ENCODE measurements at places on chromosomes 5 and 9.

- no peak for DNase-seq
These were observed 6.4 kb downstream of the LCN12 start for GRCh38 chr9:136958473-136958872.

DNA sequence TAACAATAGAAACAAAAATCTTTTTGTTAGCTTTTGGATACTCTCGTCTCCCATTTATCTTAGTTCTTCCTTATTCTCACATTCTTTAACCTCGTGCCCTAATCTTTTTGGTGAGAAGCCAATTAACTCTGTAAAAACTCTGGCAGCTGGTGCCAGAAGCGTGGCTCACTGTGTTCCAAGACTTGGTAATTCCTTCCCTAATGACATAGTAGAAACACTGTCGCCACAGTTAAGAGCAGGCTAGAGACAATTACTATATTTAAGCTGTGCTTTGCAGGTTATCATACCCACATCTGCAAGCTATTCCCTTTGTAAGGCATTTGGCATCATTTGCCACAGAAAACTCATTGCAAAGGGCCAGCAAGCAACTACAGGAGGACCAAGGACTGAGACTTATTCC is 160.9 kb upstream of the PIK3R1 start:
- DNase-seq = no peak

DNA sequence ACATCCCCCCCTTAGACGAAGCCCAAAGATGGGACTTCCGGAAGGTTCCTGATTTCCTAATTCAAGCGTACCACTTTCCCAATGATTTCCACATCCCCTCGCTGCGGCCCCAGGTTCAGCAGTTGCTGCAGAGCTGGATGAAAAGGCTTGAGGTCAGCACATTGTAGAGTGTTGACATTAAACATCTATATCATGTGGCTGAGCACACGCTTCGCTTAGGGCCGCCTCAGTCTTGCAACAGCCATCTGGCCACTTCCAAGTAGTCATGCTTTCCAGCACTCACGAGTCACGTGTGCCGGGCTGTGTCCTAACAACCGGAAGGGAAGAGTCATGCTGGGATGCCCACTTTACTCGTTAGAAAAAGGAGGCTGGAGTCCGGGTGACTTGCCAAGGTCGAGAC is 340.6 kb upstream of the IRX4 start:
- DNase-seq = no peak

- DNase-seq = no peak
These were observed 34.2 kb downstream of the AOPEP start for GRCh38 chr9:94760660-94761059.

DNA sequence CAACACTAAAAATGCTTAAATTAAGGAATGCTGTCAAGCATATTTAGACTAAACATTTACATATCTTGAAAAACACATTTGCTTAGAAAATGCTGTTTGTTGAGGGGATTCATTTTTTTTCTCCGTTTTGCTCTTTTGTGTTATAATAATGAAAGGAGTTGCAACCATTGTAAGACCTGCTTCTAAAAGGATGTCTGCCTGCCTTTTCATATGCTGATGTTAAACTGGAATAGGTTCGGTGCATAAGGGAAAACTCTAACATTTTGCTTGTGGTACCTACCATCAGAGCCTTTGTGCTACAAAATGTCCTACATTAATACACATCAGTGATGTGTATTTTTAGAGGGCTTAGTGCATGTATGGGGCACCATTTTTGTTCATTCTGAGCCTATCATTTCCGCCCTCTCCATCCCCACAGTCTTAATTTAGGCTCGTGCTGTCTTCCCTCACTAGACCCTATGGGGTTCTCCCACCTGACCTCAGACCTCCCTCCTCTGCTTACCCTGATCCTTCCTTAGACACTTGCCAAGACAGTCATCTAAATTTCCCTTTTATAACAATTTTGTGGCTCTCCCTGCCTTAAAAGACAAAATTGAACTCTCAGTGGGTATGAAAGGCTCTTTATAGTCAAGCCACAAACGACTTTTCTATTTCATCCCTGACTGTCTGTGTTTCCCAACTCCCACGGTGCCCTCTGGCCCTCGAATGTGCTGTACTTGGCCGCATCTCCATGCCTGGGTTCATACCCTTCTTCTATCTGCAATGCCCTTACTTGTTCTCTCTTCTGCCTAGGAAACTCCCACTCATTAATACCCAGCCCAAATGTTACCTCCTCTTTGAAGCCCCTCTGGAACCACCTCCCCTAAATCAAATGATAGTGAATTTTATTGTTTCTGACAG is 61.2 kb downstream of the CMYA5 start:
- DNase-seq = no peak

- no peak for DNase-seq
These were observed 41.7 kb upstream of the CLK4 start for GRCh38 chr5:178668579-178668978.

DNA sequence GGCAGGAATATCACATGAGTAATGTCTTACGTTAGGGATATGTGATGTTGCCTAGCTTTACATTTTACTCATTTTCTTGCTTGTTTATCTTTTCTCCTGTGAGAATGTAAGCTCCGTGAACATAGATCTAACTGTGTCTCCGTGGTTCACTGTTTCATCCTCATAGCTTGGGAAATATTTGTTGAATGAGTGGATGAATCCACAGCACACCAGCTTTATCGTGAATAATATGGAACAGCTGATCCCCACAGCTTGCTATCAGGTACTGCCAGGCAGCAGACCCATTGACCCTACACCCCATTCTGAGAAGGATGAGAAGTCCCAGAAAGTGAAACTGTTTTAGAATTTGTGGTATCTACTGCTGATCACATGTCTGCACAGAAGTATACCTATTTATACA is 106.8 kb upstream of the FBN2 start:
- DNase-seq = no peak

DNA sequence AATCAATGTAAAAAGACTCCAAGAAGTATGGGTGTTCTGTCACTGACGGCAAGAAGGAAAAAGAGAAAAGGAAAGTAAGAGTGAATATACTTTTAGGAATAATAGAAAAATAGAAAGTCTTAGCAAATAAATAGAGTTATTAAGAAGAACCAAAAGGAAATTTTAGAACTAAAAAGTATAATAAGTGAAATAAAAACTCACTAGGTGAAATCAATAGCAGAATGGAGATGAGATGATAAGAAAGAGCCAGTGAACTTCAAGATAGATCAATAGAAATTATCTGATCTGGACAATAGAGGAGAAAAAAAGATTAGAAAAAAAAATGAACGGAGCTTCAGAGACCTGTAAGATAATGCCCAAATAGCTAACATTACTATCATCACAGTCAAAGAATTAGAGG is 31.6 kb upstream of the ANXA6 start:
- no peak for DNase-seq

GRCh38 chr9:128615571-128615970 is 41.1 kb downstream of the DYNC2I2 start:
- no peak for DNase-seq

DNA sequence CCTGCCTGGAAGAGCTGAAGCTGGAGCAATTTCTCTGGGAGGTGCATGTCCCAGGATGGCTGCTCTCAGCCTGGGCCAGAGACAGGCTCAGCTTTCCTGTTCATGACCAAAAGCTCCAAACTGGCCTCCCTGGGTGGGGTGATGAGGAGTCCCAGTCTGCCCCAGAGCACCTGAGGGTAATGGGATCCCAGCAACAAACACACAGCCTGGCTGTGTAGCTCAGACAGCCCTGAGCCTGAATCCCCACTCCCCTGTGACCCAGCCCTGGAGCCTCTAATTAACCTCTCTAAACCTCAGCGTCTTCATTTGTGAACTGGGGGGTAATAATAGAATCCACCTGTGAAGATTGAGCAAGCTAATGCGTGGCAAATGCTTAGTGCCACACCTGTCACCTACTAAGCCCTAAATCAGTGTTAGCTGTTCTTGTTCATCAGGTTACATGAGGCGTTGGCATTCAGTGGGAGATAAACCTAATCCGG is 67.5 kb downstream of the HSPA4 start:
- DNase-seq = no peak

GRCh38 chr5:109100971-109101370 is 308.8 kb downstream of the PJA2 start:
- DNase-seq = no peak

DNA sequence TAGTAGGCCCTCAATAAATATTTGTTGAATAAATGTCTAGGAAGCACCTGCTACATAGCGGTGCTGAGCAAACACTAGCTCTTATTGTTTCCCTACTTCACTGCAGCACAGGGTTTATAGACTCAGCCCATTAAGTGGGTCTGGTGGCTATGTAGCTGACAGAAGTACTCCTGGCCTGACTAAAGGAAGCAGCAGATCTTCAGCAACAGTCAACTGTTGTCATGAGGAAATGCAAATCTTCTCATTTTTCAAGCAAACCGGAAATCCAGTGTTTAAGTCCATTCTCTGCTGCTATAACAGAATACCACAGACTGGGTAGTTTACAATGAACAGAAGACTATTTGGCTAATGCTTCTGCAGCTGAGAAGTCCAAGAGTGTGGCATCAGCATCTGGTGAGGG is 2.8 kb upstream of the TEX10 start:
- no peak for DNase-seq

DNA sequence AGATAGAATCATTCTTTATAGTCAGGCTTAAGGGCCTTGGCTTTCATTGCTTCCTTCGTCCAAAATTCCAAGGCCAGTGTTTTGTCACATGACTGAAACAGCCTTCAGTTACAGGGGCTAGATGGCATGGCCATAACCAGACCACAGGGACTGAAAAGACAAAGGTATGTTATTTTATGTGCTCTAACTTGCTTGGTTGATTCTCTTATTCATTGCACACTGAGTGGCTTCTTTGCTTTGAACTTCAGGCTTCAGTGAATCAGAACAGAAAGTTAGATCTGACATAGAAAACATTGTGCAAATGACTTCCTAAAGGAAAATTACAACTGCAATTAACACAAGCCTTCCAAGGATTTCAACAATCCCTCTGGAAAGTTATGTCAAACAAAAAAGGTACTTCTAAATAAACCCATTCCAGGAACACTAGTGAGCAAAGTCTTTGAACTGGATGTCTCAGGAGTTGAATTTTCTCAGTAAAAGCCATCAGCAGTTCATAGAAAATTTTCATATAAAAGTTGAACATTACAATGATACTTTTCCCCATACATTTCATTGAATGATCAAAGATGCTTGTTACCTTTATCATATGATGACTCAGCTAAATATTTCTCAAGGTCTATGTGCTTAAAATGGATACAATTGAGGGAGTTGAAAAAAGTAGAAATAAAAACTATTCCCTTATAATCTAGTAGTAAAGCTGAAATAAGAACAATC is 355.3 kb downstream of the TMEM232 start:
- DNase-seq = no peak

- no peak for DNase-seq
These were observed 49.9 kb downstream of the IRX2 start for GRCh38 chr5:2701592-2701991.

- no peak for DNase-seq
These were observed 122.8 kb upstream of the STC2 start for GRCh38 chr5:173451031-173451430.

- DNase-seq = peak; percentile 86
These were observed 29.9 kb downstream of the CD180 start for GRCh38 chr5:67166460-67167285.

Data from CD4-positive, alpha-beta T cell treated with Interleukin-6 for 4 hours (primary cell).